Activated CD8-positive, alpha-beta T cell treated with anti-CD3 and anti-CD28 coated beads, Interleukin-2, amount 10 ng/mL, durations not matched to agents 7 days and 5 days (primary cell): ENCODE measurements at places on chromosomes 3 and 15. TPM values are rescaled to one million over a fixed set of nuclear protein-coding genes. Genes with fewer than 3 reads are reported as not detected.

The KIF15 gene
- total RNA-seq: 62.2 TPM

The ERC2 gene
- not detected for total RNA-seq

The DPPA4 gene
- total RNA-seq: not detected

The KNL1 gene
- 61.4 TPM for total RNA-seq

The TMCO5A gene
- total RNA-seq: not detected

The MYLK gene
- not detected for total RNA-seq

The DAZL gene
- total RNA-seq: not detected

The TAGLN3 gene
- total RNA-seq: not detected

- no peak for DNase-seq
Observed at GRCh38 chr3:102670986-102671385, 236.2 kb downstream of the ZPLD1 start.

DNA sequence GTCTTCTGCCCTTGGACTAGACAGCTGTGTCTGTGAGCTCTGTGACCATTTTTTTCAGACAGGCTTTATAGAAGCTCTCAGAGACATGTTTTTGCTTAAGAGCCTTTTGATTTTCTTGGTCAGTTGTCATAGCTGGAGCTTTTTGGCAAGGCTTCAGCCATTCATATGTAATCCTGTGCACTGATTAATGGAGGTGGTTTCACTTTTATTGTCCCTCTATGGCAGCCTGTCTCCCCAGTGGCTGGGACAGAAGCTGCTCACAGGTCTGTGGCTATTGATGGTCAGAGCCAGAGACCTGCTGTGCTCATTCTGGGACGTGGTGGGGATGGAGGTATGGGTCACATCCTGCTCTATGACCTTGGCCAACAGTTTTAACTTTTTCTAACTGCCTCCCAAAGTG lies 226.6 kb upstream of the LRRFIP2 start:
- no peak for DNase-seq

DNA sequence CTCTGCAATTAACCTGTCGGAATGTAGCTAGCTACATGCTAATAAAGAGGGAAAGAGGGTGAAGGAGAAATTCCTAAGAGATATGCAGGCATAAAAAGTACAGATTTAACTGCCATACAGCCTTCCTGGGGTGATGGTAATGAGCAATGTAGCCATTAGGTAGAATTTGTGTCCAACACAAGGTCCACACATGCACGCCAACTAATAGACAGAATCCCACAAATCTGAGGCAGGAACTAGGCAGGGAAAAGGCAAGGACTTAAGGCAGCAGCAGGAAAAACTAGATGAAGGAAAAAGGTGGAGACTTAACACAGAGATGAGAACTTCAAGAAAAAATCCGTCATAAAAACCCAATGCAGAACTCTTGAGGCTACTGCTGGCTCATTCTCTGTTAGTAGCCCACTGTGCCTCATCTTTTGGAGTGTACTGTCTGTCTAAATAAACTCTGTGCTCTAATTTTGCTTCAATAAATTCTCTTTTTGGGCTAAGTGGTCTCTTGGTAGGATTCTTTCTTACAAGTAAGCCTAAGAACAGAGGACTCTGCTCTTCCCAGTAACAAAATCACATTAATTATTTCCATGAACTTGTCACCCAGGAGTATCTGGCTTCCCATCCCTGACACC lies 81.5 kb downstream of the BTLA start:
- no peak for DNase-seq

DNA sequence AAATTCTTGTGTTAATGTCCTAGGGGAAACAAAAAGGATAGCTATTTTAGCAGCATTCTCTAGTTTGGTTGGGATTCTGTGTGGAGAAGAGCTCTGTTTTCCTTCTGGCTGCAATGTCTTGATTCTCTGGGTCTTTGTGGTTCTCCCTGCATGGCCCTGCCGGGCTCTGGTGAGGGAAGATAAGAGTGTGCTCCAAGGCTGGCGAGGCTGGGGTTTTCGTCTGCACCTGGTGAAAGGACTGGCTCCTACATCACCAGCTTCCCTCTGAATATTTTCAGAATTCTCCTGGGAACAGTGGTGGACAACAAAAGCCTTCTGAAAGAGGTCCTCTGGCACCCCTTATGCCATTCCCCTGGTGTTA lies 38.1 kb upstream of the SFMBT1 start:
- no peak for DNase-seq

DNA sequence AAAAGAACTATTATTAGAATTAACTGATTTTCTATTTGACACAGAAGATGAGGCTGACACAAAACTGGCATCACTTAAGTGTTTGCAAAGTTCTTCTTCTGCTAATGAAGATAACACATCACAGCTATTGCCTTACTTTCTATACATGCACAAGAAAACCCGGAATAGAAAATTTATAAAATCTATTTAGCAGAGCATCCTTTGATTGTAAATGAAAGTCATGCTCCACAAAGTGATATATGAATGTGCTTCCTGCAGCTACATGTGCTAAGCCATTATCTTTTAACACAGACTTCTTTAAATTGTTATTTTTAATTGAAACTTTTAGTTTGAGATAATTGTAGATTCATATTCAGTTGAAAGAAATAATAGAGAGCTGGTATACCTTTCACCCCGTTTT lies 27.0 kb downstream of the DENND4A start:
- DNase-seq: no peak

DNA sequence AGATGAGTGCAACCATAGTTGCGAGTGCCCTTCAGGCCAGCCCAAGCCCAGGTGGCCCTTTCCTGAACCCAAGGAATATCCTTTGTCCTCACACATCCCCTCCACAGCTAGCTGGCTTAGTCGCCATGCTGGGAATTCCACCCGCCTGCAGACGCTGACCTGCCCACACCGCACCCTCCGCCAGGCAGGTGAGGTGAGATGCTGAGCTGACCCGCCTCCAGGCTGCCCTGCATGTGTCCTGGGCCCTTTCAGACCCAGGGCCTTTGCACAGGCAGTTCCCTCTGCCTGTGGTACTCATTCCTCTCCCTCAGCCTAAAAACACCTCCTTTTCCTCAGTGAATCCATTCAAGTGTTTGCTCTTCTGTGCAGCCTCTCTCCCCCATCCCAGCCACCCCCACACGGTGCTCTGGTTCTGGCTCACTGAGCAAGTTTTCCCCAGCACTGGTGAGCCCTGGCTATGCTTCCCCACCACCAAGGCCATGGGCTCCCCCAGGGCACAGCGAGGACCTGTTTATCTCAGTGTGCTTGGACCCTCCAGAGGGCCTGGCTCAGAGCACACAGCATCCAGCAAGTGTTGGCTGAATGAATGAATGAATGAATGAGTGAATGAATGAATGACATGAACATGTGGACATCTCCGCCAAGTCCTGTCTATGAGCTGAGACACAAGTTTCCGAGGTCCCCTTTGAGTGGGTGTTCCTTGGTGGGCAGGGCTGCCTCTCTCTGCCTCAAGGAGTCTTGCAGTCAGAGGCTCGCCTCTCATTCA lies 33.0 kb upstream of the LINGO1 start:
- no peak for DNase-seq

GRCh38 chr3:159584421-159584820 lies 404.2 kb upstream of the IL12A start:
- DNase-seq: no peak

DNA sequence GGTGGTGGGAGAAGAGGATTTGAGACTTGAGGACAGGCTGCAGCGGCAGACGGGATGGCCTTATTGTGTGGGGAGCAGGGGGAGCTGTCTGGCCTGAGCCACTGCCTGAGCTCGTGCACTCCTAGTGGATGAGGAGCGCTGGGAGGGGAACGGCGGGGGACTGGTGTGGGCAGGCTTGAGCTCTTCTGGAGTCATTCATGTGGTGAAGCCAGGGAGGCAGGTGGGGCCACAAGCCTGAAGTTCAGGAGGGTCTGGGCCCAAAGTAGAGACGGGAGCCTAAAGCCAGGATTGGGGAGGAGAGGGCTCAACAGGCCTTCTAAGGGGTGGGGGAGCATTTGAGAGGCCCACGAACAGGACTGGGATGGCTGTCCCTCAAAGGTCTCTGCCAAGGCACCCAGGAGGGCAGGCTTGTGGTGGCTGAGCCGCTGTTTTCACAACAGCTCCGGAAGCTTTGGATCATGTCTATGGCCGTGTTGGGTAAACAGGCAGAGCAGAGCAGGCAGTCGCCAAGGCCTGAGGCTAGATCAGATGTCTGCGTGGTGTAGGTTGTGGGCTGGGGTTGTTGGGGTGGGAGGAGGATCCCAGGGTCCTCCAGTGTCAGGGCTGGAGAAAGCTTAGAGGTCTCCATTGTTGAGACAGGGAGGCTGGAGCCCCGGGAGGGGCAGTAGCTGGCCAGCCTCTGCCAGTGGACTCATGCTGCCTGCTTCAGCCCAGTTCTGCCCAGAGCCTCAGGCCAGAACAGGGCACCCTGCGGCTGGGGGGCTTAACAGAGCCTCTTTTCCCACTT lies 8.2 kb downstream of the PRKCD start:
- DNase-seq: peak; percentile 44

GRCh38 chr3:119559441-119559963 lies at the start of gene CD80:
Gene CD80, minus strand, starts transcription at chr3:119559614. Its CDS starts 1,886 bp downstream, at chr3:119557728.
- peak; percentile 90 for DNase-seq

- peak; percentile 35 for DNase-seq
Observed at GRCh38 chr15:69573815-69574475, 121.3 kb downstream of the RPLP1 start.

DNA sequence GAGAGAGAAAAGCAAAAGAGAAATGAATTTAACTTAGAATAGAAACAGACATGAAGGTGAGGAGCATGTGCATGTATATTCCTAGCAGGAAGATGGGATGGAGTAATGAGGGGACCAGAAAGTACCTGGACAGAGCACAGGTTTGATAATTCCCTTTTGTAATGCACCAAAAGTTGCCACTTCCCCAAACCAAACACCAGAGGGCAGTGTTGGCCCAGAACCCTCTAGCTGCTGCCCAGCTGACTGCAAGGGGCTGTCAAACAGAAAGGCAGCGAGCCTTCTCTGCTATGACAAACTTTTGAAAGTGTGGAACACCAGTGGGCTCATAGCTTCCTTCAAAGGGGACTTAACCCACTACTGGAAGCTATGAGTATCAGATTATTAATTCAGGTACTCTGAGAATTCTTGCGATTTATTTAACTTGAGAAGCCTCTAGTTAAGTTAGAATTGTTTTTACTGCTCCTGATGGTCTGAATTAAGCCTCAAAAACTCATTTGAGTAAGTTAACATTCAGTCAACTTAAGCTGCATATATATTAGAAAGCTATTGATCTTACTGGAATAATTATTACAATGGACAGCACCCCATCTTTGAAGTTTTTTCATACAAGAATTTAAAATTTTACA lies 234.9 kb downstream of the NEK10 start:
- DNase-seq: peak; percentile 72

DNA sequence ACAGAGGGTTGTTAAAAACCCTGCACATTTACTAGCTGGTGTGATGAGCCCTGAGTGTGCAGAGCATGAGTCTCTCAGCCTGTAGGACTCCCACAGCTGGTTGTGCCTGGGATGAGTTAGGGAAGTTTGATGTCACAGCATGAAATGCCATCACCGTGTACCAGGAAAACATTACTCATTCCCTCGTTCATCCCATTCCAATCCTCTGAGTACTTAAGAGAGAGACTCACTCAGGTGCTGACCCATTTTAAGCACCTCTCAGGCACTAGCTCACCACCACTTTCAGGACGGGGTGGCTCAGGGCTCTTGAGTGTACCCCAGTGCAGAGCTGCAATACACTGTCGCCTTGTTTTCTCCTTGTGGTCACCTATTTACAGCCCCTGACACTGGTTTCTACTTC lies 18.7 kb downstream of the MGLL start:
- no peak for DNase-seq

DNA sequence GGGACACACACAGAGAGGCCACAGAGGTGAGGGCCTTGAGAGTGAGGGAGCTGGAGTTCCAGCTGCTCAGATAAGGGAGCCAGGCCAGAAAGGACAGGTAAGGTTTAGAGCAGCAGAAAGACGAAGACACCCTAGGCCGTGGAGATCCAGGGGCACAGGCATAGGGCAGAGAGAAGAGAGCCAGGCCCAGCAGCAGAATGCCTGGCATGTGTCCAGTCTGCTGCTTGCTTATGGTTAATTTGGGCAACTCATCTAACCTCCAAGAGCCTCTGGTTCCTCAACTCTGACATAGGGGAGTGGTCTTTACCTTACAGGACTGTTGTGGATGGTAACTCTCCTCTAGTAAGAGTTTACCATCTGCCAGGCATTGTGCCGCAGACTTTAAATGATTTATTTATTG lies 35.9 kb downstream of the STARD5 start:
- no peak for DNase-seq

DNA sequence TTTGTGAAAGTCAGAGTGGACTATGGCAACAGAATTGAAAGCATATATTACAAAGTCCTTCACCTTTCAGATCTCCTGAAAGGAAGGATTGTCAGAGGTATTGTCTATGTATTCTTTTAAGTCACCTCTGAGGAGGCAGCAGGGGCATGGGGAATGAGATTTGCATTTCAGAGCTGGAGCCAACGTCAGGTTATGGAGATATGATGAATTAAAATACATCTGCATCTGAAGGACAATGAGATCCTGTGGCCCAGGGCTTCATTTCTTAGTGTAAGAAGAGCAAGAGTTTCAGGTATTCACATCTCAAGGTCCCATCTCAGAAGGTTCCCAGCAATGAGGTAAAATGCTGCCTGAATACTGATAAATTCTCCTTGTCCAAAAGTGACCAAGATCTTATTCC lies 695.8 kb downstream of the TUSC7 start:
- no peak for DNase-seq

DNA sequence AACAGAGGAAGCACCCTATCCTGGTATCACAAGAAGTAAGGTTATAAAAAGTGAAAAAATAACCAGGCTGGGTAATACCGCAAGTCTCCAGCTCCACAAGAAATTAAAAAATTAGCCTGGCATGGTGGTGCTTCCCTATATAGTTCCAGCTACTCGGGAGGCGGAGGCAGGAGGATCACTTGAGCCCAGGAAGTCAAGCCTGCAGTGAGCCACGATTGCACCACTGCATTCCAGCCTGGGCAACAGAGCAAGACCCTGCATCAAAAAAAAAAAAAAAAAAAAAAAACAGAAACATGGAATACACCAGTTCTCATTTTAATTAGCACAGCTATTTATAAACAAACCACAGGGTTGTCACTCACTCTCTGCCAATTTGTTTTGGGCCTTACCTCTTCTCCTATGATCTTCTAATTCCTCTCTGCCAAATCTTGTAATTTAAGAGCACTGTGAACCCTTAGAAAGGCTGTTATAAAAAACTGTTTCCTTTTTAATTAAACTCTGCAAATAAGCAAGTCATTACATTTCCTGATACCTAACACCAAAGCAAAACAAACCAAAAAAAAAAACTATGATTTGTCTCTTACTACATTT lies 22.6 kb downstream of the DCUN1D1 start:
- no peak for DNase-seq

DNA sequence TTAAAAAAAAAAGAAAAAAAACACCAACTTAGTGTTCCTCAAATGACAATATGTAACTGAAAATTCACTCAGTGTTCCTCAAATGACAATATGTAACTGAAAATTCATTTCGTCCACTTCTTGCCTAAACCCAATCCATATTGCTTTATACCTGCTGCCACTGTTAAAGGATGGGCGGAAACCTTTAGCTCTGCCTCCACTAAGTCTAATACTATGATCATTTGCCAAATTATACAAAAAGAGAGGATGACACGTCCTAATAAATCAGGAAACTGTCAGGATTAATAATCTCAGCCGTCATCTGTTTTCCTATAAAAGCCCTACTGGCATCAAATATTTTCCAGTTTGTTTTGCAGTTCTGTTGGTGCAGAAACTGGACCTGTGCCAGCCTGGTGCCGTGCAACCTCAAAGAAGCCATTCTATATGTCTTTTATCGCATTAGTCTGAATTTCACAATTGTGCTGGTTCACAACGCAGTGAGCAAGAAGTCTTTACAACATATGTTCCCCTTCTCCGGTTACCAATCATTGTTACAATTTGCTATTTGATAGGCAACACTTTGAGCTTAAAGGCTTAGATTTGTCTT lies 160.4 kb upstream of the KCNH8 start:
- no peak for DNase-seq

GRCh38 chr3:58535531-58536500 lies 1.2 kb downstream of the ACOX2 start:
- no peak for DNase-seq
